ENCODE measurements at places on chromosomes 12 and 14.

GRCh38 chr14:75196468-75196867 is 20.1 kb upstream of the TMED10 start:
- DNase-seq = no peak

- DNase-seq = no peak
Observed at GRCh38 chr14:93047157-93047556, 68.6 kb downstream of the ITPK1 start.

GRCh38 chr12:116184763-116185162 is 92.7 kb downstream of the MED13L start:
- no peak for DNase-seq

DNA sequence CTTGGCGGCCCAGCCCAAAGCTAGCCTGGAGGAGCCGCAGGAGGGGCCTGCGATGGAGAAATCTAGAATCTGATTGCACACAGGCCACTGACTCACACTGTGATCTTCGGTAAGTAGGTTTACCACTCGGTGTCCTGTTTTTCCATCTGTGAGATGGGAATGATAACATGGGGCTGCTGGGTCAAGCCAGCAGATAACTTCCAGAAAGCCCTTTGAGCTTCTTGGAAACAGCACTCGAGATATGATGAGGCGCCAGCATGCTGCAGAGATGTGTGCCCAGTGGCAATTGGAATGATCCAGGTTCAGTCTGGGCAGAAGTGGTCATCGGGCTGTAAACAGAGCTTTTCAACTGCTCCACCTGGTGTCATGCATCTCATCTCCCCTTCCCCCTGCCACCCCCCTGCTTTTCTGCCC is 771.3 kb upstream of the TBX3 start:
- DNase-seq = no peak

- DNase-seq = peak; percentile 4
Observed at GRCh38 chr14:33842299-33842698, 108.6 kb downstream of the EGLN3 start.

GRCh38 chr14:90003526-90004307 is 48.0 kb downstream of the TDP1 start:
- no peak for DNase-seq

DNA sequence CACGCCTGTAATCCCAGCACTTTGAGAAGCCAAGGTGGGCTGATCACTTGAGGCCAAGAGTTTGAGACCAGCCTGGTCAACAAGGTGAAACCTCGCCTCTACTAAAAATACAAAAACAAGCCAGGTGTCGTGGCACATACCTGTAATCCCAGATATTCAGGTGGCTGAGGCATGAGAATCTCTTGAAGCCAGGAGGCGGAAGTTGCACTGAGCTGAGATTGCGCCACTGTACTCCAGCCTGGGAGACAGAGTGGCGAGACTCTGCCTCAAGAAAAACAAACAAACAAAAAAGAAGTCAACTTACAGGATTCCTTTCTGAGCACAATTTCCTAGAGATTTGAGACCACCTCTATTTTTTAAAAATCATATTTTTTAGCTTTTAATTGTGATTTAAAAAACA is 45.3 kb downstream of the DGLUCY start:
- no peak for DNase-seq

GRCh38 chr14:97381309-97381708 is 584.1 kb downstream of the VRK1 start:
- no peak for DNase-seq

DNA sequence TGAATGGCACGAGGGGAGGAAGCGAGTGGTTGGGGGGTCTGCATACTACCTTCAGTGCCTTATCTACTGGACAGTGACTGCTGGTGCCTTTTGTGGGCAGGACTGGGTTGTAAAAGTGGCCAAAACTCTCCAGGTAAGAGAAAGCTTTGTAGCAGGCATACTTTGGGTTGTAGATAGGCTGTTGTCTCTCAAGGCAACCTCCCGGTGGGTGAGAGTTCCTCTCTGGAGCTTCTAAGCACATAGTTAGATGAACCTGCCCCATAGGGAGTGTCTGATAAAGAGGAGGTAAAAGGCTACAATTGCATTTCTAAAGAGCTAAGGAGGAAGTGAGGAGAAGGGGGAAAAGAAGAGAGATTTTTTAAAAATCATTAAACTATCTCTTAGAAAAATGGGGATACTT is 4.2 kb upstream of the DAD1 start:
- no peak for DNase-seq

DNA sequence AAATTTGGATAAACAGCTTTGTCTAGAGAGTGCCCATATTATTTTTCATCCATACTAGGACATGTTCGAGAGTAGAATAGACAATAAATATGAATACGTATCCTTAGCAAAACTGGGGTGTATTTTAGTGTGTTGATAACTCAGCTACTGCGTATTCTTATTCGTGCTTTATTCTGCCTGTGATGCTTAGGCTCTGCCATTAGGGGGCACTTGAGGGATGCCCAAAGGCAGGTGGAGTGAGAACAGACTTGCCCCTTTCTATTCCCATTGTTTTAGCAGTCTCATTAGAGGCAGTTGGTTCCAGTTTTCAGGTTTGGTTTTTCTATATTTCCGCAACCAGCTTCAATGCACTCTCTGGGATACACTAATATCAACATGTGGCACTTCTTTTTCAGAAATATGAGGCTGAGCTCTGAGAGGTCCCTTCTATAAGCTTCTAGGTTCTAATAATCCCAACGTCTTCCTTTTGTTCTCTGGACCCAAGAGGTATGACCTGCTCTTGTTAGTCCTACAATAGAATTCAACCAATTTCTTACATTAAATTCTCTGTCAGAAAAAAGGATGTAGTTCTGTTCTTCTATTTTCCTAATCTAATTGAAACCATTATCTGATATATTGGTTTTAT is 985.7 kb upstream of the FBXO33 start:
- no peak for DNase-seq

DNA sequence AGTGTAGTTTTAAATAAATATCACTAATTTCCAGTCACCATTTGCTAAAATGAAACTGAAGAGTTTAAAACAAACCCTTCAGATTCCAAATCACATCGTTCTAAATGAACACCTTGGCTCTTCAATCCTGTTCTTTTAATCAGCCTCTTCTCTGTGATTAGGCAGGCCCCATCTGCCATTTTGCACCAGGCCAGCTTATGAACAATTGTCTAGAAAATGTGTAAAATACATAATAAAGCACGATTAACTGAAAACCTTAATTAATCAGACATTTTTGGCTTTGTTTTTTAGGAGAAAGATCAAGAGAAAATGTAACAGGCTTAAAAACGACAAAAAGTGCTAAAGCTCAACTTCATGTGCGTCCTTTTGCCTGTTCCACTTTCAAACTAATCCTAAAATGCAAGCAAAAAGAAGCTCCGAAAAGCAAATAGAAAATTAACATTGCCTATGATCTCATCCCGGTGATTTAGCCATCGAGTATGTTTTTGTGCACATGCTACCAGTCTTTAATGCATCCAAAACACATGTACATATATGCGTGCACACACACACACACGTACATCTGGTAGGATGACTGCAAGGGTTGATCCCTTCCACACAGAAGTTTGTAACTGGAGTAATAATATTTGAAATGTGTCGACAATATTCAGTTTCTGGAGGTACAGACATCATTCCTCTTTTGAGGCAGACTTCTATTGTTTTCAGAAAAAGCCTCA is 288.6 kb downstream of the FOXN3 start:
- DNase-seq = no peak

All from adipocyte (in vitro differentiated cells).